Glutamatergic neuron (in vitro differentiated cells): ENCODE measurements at places on chromosomes 1 and 21.

- DNase-seq, result no peak
These were observed 45.6 kb downstream of the CFAP57 start for GRCh38 chr1:43217747-43218146.

GRCh38 chr1:213883618-213884017 lies 104.2 kb upstream of the PROX1 start:
- DNase-seq, result no peak

DNA sequence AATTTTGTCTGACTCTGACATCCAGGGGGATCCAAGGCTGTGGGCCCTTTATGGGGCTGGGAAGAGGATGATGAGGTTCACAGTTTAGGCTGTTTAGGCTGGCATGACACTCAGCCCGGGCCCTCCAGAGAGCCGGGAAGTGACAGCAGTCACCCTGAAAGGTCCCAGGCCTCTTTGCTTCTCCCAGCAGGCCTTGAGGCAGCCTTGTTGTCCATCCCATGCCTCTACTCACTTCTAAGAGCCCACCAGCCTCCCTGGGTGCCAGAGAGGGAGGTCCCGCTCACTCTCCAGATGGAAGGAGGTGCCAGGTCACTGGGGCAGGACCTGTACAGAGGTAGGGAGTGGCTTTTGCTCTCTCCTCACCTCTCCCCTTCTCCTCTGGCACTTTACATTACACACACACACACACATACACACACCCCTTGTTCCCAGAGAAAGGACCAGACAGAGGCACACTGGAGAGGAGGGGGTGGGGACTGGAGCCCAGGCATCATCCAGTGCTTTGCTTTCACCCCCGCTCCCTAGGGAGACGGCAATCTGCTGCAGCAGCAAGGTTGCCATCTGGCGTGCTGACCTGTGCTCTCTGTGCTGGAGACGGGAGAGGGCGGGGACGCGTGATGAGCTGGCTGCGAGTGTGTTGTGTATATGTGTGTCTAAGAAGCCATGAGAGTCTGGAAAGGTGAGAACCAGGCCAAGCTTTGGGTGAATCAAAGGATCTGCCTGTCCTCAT lies 4.6 kb downstream of the KLHDC8A start:
- DNase-seq, result peak; percentile 99

- DNase-seq, result no peak
These were observed 292.7 kb downstream of the PRDM2 start for GRCh38 chr1:13992489-13993285.

DNA sequence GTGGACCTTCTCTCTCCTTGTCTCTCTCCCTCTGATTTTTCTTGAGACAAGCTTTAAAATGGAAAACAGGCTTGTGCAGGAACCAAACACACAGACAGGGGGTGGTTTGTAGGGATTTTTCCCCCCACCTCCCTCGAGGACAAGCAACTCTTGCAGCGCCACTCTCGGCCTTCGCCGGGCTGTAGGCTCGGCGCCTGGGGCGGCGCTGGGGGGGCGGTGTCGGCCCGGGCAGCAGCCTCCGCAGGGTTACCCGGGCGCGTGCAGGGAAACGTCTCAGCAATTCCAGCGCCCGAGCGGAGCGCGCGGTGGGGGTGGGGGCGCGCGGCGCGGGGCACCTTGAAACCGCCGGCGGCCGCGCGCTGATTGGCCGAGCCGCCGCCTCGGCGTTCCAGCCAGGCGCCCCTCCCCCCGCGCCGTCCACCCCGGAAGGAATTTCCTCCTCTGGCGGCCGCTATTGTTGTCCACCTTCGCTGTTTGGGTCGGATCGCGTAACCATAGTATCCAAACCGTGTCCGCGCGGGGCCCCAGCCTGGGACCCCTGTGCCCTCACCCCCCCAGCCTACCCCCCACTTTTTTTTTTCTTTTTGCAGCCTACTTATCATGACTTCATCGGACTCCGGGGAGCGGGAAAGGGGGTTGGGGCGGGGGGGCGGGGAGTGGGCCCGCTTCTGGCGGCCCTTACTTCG lies 59.8 kb upstream of the ACOT11 start:
- peak; percentile 96 for DNase-seq

DNA sequence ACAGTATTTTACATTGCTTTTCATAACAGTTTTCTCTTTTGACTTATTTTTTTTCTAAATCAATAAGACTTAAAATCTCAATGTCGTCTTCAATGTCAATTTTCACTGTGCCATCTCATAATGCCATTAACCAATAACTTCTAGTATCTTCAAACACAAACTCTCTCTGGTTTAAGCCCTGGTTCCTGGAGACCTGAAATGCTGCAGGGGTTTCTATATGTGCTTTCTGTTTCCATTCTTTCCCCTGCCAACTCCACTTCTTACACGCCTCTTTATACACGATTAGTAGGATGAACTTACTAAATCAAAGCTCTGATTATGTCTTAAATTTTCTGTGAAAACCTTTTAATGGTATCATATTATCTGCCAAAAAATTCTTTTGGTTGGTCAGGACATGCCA lies 191.4 kb downstream of the AMY1C start:
- no peak for DNase-seq

GRCh38 chr1:30465096-30465495 lies 258.3 kb downstream of the MATN1 start:
- DNase-seq, result no peak

GRCh38 chr21:46185716-46186115 lies 1.5 kb upstream of the SPATC1L start:
- no peak for DNase-seq

DNA sequence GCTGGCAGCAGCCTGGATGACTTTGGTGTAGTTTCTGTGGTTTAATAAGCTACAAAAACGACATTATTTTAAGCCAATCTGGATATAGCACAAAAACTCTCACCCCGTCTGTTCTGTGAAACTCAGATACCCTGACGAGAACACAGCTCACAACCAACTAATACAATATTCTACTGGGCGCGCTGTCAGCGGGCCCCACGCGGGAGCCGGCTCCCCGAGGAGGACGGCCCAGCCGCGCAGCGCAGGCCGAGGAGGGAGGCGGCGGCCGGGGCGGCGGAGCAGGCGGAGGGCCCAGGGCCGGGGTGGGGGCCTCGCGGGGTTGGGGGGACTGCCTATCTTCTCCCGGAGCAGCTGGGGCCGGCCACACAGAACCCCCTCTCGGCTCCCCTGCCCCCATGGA lies 87.2 kb upstream of the POU3F1 start:
- DNase-seq, result no peak

- DNase-seq, result no peak
These were observed 3.5 kb upstream of the MKNK1 start for GRCh38 chr1:46607345-46608130.

GRCh38 chr1:78649628-78650027 lies at the start of gene IFI44:
TSS of gene IFI44 (plus strand) at chr1:78649831. CDS start at chr1:78650196, 365 bp downstream.
- DNase-seq, result no peak
